ENCODE measurements at places on chromosomes 7 and 10.
A peak's percentile ranks its signal among the peaks of the same experiment; 100 is the strongest.

GRCh38 chr7:676972-677385 lies 49.5 kb upstream of the DNAAF5 start:
- no peak for DNase-seq

DNA sequence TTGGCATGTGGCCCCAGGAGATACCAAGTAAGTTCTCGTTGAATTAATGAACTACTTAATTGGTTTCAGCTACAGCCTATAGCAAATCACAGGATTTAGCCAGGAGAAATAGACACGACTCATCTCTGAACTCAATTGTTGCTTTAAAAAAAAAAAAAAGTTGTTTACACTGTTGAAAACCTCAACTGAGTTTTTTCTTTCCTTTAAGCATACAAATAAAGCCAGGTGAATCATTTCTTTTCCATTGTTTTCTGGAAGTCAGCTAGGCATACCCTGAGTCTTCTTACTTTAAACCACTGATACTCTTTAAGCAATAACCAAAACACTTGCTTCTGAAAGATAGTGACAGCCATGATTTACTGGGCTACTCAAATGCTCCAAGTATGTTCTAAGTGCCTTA lies 755 bp downstream of the FRMPD2 start:
- no peak for DNase-seq

- no peak for DNase-seq
Measured at GRCh38 chr7:330511-331230, 40.7 kb downstream of the FOXL3 start.

GRCh38 chr7:148264933-148265557 lies 325.5 kb upstream of the C7orf33 start:
- DNase-seq = peak; percentile 39

DNA sequence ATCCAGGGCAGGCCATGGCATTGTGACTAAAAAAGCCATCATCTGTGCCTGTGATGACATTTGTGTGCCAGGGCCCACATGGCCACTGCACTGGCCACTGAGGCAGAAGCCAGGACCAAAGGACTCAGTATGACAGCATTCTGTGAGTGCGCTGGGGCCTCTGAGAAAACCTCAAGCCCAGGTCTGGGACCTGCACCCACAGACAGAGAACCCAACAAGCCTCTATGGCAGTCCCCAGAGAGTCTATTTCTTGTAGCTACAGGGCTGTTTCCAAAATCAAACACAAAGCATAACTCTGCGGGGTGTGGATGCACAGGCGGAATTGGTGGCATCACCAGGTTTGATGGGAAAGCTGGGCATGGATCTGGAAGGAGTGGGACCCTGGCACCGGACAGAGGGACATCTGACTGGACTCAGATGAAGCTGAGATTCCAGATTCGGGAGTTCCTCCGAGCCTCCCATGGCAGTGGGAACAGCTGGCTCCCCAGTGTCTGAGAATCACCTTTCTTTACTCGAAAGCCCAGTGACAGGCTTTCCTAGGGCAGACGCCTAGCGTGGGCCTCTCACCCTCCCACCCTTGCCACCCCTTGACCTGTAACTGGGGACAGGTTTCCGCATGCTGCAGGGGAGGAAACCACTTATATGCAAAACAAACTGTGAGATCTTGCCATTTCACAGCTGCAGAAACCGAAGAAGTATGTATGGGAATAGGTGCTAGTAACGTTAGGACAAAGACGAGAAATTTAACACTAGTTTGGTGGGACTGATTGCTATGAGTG lies 70.6 kb upstream of the RHEB start:
- no peak for DNase-seq

GRCh38 chr7:125934955-125935354 lies 1005.3 kb upstream of the POT1 start:
- no peak for DNase-seq

GRCh38 chr10:58781873-58782488 lies 269.3 kb downstream of the BICC1 start:
- DNase-seq = no peak

GRCh38 chr7:112965506-112965905 lies 121.1 kb downstream of the GPR85 start:
- no peak for DNase-seq

DNA sequence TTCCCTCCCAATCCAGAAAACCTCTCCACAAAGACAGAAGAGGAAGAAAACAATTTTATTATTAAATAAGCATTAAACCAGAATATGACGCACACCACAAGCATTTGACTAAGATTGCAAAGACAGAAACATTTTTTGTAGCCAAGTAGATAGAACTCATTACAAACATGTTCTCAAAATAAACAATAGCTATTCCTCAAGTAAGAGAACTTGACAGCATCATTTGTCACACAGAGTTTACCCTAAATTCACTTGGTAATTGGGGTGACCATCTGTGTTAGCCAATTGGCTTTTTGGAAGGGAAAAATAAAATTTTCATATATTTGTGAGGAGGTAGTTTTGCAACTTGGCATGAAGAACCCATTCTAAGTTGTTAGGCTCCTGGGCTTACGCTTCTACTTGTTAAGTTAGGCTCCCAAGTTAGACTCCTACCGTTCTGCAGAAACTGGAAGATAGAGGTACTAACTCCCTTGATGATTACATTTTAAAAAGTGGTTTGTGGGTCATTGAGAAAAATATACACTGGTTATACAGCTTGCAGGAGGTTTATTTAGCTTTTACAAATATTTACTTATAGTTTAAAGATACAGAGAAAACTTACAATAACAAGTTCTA lies 618.6 kb upstream of the CNTNAP2 start:
- no peak for DNase-seq

Data from naive B cell (primary cell).